Effector CD4-positive, alpha-beta T cell (primary cell): ENCODE measurements at places on chromosomes 1 and 21.

DNA sequence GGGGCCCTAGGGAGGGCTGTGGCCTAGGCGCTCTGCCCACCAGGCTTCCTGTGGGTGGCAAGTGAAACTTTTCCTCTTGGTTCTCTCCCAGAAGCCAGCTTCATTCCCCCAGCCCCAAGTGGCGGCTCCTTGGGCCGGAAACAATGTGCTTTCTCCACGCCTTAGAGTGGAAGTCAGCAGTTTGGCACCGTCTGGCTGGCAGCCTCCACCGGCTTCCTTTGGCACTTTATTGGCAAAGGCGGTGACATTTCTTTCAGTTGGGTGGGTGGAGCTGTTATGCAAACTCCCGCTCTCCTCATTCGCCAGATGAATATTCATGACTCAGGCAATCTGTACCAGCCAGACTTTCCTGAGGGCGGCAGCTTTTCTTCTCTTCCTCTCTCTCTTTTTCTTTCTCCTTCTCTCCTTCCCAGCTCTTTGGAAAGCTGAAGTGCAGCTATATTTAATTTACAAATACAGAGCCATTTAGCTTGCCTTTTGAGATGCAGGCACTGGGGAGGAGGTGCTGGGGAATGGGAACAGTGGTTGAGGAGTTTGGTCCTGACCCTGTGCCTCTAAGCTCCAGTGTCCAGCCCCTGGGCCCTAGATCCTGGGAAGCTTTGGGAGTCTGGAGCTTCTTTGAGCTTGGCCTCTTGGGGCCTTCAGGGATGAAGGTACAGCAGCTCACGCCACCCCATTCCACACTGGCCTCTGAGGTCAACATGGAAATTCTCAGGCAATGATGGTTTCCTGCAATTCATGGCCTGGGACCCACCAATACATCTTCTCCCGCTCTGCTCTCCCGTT is 67.8 kb upstream of the POU3F1 start:
- no peak for DNase-seq

DNA sequence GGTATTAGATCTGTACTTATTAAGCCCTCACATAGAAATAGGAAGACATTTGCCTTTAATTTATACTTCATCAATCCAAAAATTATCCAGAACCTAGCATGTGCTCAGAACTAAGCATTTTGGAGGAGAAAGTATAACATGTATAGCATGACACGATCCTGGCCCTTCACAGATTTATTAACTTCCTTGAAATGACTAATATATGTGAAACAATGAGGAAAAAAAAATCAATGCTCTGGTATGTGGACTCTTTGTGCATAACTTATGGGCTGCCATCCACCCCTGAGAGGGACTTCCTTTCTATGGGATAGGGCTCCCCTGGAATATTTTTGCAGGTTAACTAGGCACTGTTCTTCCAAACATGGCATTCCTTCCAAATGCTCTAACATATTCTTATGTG is 36.6 kb downstream of the CCDC185 start:
- DNase-seq: no peak

- no peak for DNase-seq
Observed at GRCh38 chr1:172324086-172324485, 96.4 kb upstream of the C1orf105 start.

DNA sequence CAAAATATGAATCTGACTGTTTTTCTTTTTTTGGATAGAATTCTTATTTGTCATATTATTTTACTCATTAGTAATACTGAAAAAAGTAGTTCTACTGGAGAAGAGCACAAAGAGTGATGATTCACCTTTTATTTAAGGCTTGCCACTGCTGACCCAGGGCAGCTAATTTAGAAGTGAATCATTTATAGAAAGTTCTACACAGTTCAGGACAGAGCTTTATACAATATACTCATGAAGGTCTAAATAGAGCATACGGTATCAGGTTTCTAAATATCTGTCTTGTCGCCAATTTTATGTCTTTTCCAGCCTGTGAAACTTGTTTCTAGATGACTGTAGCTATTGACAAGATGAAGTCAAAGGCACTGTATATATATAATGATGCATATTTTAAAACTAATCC is 25.0 kb downstream of the GIPC2 start:
- DNase-seq: no peak

- DNase-seq: no peak
Observed at GRCh38 chr1:42427240-42427639, 28.6 kb downstream of the ZMYND12 start.

DNA sequence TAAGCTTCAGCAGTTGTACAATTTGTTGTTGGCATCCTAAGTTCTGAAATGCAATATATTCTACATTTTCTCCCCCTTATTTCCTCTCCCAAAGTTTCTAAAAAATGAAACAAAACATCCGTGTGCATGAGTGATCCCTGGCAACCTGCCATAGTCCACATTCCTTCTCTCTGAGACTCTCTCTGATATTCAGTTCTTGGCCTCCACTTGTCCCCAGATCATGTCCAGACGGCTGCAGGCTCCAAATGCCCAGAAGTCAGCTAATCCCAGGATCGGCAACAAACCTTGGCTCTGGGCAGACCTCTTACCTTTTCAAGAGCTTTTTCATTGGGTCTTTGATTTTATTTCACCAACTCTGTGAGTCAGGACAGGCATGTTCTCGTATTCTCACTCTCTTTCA is 187.8 kb downstream of the ETS2 start:
- no peak for DNase-seq

- no peak for DNase-seq
Observed at GRCh38 chr1:221072214-221072613, 193.0 kb downstream of the HLX start.

DNA sequence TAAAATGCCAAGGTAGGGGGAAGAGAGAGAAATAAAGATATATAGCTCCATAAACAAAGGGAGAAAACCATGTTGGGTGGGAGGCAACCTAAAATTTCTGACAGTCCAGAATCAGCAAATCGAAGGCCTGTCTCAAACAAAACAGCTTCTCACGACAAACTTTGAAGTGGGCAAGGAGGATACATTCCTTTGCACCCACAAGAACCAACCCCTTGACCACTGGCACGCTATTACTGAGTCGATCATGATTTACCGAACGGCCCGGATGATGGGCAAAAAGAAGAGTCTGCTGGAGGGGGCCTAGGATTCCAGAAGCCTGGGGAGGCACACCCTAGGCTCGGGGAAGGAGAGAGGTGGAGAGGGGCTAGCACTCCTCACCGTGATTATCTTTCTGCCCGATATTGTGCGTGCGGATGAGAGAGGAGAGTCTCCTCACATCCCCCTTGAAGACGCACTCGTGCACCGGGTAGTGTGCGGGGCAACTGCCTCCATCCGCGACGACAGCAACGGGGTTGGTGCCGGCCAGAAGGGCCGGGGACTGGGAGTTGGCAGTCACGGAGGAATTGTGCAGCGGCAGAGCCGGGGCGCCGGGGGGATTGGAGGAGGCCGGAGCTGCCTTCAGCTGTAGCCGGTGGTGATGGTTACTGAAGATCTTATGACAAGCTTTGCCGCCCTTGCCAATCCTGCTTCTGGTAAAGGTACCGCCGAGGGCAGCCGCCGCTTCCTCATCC is 756 bp downstream of the ANKRD13C start:
- DNase-seq: no peak

DNA sequence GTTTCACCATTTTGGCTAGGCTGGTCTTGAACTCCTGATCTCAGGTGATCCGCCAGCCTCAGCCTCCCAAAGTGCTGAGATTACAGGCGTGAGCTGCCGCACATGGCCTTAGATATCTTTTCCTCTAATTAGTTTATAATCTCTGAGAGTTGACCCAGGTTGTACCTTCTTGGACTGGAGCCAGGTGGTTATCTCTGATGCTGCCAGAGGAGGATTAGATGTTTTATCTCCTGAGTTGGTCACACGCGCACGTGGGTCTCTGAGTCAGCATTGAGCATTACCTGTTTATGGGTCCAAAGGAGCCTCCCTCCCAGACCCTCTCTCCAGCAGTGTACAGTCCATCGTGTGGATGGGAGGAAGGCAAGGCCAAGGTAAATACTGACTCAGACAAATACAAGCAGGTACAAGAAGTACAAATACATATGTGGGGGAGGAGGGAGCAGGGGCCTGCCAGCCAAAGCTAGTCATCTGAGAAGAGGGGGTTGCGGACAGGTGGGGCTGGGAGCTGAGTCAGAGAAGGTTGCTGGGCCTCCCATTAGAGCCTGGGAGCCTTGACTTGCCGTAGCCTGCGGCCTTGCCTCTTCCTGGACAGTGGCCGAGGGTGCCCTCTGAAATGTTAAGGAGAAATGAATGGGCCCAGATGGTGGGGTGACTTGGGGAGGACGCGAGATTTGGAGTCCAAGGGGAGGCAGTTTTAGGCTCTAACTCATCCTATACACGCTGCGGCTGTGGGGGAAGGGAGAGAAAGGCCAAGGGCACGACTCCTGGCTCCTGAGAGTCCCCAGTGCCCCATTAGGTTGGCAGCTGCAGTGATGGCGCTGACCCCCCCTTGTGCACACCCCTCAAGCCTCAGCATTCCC is 13.1 kb downstream of the IL6R start:
- DNase-seq: peak; percentile 16

GRCh38 chr1:21066356-21067012 is 110.2 kb downstream of the EIF4G3 start:
- no peak for DNase-seq

- no peak for DNase-seq
Observed at GRCh38 chr1:178101654-178102053, 7.8 kb downstream of the RASAL2 start.

GRCh38 chr1:152858062-152858461 is 1.7 kb upstream of the LCE7A start:
- no peak for DNase-seq

- no peak for DNase-seq
Observed at GRCh38 chr1:81662913-81663526, 137.7 kb upstream of the ADGRL2 start.

DNA sequence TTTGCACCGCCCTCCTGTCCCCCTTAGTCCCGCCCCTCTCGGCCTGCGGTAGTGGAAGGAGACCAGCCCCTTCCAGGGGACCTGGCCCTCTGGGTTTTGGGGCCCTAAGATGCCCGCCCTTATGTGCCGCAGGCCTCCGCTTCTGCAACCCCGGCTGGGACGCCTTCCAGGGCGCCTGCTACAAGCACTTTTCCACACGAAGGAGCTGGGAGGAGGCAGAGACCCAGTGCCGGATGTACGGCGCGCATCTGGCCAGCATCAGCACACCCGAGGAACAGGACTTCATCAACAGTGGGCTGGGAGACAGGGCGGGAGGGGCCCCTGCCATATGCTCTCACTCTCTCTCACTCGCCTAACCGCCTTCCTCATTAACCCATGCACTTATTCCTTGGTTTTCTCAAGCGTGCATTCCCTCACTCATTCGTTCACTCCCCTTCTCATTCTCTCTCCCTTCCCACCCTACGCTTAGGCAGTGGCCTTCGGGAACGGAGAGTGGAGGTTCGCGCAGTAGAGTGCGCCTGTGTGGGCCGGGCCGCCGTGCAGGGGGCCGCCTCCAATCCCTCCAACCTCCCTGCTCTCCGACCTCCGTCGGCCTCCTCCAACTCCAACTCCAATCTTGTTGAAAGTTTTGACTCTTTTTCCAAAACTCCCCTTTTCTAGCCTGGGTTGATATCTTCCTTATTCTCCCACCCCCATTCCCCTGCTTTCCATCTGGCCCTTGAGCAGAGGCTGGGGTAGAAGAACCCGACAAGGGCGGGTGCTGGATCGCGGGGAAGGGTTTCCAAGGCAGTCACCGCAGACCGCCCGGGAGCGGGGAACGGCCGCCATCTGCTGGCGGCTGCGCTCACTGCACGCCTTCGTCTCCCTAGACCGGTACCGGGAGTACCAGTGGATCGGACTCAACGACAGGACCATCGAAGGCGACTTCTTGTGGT is 15.2 kb downstream of the BCAN start:
- DNase-seq: peak; percentile 69

GRCh38 chr1:51488372-51489050 is 30.6 kb downstream of the EPS15 start:
- DNase-seq: no peak

GRCh38 chr1:26210147-26210870 is 19.9 kb downstream of the CATSPER4 start:
- no peak for DNase-seq

DNA sequence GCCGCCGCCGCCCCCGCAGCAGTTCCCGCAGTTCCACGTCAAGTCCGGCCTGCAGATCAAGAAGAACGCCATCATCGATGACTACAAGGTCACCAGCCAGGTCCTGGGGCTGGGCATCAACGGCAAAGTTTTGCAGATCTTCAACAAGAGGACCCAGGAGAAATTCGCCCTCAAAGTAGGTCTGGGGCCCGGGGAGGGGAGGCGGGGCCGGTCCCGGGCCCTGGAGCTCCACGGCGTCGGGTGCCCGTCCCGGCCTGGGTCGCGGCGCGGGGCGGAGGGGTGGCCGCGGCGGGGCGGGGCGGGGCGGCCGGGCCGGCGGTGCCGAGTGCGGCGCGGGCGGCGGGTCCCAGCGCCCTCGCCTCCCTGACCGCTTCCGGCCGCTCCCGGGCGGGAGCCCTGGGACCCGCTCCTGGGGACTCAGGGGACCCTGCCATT is 646 bp downstream of the MAPKAPK2 start:
- peak; percentile 24 for DNase-seq

- no peak for DNase-seq
Observed at GRCh38 chr1:31867546-31867945, 51.7 kb upstream of the SPOCD1 start.

- no peak for DNase-seq
Observed at GRCh38 chr1:93434088-93434487, 13.8 kb upstream of the FNBP1L start.
